ENCODE measurements at places on chromosomes 5 and 9.

GRCh38 chr5:6753851-6754250 lies 40.6 kb downstream of the TENT4A start:
- no peak for DNase-seq

GRCh38 chr9:68637020-68637419 lies 68.0 kb upstream of the PIP5K1B start:
- DNase-seq: no peak

GRCh38 chr5:96625365-96625764 lies 36.8 kb upstream of the CAST start:
- DNase-seq: no peak

- no peak for DNase-seq
Measured at GRCh38 chr9:20754556-20754955, 70.5 kb downstream of the FOCAD start.

DNA sequence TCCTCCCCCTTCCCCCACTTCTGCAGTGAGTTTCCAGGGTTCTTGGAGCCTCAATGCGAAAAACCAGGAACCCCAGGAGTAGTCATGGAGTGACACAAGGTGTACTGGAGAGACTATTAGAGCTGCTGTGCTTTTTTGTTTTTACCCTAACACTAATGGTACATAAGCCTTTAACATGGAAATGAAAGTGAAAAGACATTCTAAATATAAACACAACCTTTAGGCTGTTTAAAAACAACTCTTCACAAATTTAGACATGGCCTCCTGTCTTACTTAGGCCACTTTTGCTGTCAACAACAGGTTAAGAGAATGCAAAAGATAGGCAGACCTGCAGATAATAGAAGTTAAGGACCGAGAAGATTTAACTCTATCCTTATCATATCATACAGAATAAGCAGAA lies 232.2 kb downstream of the DENND1A start:
- DNase-seq: no peak

- DNase-seq: no peak
Measured at GRCh38 chr9:4600368-4600767, 61.7 kb upstream of the PLPP6 start.

All from activated naive CD4-positive, alpha-beta T cell (primary cell).